ENCODE measurements at places on chromosomes 7 and 10. TPM values are rescaled to one million over a fixed set of nuclear protein-coding genes. Genes with fewer than 3 reads are reported as not detected.

Gene GIMAP6
- 0.18 TPM for total RNA-seq

Gene TMEM213
- 0.33 TPM for total RNA-seq

Gene CCDC146
- total RNA-seq, result 2.0 TPM

Gene TMEM270
- total RNA-seq, result not detected

Gene GIMAP5
- total RNA-seq, result not detected

Gene GRID2IP
- not detected for total RNA-seq

Gene SEC31B
- total RNA-seq, result 17.4 TPM

Gene MYH16
- total RNA-seq, result not detected

Gene OPALIN
- total RNA-seq, result not detected

Gene IGFBP3
- 1,278 TPM for total RNA-seq

Gene RNF133
- 0.54 TPM for total RNA-seq

Gene PRR15
- total RNA-seq, result 2.4 TPM

Gene C10orf143
- 0.49 TPM for total RNA-seq

Gene IRF5
- not detected for total RNA-seq

Gene AGBL3
- total RNA-seq, result 0.41 TPM
